ENCODE measurements at places on chromosomes 3 and 15.
A peak's percentile ranks its signal among the peaks of the same experiment; 100 is the strongest.

DNA sequence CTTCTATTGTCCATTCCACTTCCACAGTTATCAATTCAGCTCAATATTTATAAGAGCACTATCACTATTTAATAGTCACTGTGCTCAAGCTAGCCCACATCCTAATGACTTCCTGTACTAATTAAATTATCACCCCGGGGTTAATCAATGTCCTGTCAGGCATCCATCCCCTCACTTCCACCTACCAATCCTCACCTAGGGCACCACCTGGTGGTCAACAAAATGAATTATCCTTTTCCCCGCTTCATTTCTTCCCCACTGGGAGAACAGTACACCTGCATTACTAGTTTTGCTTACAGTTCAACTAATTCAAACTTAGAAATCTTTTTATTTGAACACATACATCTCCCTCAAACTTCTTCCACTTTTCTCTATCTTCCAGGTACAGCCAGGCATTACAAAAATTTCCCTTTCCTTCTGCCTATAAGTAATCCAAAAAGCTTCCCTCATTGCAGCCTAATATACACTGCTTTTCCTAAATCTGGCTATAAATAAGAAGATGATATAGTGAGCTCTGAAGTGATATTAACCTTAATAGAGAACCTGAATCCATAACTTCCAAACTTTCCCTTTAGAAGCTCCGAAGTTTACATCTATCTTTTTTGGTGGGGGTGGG lies 68.5 kb downstream of the TMCC1 start:
- DNase-seq = no peak

DNA sequence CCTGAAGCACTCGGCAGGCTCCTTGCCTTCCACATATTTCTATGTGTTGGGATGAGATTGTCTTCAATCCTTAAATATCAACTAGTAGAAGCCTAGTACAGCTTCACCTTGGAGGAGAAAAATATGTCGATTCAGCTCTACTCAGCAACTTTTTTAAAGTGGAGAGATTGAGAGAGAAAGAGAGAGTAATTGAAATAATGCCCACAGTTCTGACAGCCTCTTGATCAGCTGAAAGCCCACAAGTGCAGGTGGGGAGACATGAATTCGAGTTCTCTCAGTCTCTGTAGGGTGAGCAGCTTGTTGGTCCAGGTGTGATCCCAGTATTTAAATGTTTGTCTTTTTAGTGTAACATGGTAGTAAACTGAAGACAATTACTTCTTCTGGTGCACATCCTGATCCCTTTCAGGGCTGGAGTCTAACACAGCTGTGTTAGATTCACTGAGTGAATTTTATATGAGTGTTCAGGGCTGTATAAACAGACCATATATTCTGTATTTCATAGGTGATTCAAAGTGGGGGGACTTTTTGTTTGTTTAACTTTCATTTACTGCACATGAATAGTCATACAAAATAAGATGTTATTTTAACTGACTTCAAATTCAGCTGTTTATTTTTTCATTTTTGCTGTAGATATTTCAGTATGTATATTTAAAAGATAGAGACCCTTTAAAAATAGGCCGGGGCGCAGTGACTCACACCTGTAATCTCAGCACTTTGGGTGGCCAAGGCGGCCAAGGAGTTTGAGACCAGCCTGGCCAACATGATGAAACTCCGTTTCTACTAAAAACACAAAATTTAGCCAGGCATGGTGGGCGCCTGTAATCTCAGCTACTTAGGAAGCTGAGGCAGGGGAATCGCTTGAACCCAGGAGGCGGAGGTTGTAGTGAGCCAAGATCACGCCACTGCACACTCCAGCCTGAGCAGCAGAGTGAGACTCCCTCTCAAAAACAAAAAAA lies 64.0 kb downstream of the ST6GAL1 start:
- DNase-seq = no peak

DNA sequence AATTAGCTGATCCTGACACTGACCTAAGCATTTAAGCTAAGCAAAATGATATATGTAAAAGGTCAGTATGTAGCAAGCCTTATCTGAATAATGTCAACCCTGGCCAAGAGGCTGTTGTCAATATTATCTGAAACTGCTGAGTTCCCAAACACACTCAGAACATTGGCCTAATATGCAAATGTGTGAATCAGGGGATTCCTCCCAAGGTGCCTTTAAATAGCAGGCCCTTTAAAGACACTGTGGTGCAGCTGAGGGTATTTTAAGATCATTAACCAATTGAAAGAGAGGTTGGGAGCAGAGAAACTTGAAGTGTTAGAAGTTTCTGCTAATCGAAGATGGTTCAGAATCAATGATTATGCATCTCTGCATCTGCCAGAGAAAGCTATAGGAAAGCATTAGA lies 207.0 kb downstream of the NTRK3 start:
- DNase-seq = no peak

DNA sequence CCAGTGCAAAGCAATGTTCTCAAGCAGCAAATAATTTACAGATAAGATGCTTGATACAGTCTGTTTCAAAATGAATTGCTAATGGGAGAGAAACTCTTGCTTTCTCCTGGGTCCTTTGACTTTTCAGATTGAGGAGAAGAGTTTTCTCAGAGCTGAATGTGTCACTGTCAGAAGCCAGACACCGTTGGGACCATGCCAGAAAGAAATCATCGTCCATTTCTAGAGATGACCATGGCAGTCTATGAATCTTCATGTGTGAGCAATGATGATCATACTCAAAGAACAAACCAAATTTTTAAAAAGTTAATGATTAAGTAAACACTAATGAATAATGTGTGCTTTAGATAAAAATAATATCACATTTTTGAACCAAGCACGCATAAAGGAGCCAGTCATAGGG lies 77.6 kb downstream of the ZNF385D start:
- DNase-seq = no peak

- DNase-seq = peak; percentile 80
Observed at GRCh38 chr3:122977746-122978466, 49.7 kb downstream of the SEMA5B start.

GRCh38 chr3:4125576-4125975 lies 177.6 kb upstream of the SETMAR start:
- no peak for DNase-seq

GRCh38 chr3:132788301-132788671 lies 66.1 kb upstream of the NPHP3 start:
- peak; percentile 88 for DNase-seq

- peak; percentile 21 for DNase-seq
Observed at GRCh38 chr3:165439765-165440164, 243.6 kb upstream of the SLITRK3 start.

DNA sequence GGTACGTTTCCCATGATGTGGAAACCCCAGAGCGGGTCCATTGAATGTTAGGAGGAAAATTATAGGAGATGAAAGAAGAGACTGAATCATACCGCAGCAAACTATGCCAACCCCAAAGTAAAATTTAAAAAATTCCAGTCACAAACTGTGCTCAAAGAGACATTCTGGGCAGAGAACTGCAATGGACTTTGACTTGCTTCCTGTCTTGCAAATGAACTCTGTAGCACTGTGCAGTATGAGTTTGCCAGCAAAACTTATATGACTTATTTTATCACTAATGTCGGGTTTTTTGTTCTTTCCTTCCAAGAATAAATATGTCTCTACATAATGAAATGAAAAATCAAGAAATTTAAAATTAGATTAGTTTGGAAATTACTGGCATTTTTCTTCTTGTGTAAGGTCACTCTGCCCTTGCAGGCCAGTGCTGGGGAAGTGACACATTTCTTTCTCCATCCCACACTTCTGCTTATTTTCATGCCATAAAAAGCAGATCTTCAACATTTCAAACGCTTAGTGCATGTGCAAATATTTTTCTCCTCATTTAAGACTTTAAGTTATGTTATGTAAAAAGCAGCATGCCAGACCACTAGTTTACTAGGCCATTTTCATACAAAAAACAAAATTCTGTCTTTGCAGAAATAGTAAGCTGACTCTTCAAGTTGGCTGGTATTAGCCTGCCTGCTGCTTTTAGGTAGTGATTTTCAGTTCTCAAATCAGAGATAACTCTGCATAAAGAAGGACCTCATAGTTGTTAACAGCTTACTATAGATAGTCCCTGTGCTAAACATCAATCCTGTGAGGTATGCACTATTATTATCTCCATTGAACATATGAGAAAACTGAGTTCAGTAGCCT lies 32.2 kb upstream of the SSR3 start:
- no peak for DNase-seq

GRCh38 chr3:82224661-82225060 lies 463.2 kb upstream of the GBE1 start:
- no peak for DNase-seq

DNA sequence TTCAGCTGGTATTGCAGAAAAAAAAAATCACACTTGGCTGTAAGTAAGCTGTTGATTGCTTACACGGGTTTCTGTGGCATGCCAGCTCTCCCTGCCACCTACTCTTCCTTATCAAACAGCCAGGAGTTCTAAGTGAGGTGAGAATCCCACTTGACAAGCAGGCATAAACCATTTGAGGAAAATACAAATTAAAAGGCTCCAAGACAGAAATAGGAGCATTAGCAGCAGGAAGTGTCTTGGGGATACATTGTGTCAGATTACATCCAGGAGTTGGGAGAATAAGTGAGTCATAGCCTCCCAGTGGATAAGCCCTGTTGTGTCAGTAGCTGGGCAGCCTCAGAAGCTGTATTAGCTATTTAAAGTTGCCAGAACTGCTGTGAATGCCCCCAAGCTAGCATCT lies 256.0 kb downstream of the CNTN4 start:
- no peak for DNase-seq

All from skeletal muscle cell (primary cell).